GM04503 (cell line): ENCODE measurements at places on chromosomes 2 and 18.

DNA sequence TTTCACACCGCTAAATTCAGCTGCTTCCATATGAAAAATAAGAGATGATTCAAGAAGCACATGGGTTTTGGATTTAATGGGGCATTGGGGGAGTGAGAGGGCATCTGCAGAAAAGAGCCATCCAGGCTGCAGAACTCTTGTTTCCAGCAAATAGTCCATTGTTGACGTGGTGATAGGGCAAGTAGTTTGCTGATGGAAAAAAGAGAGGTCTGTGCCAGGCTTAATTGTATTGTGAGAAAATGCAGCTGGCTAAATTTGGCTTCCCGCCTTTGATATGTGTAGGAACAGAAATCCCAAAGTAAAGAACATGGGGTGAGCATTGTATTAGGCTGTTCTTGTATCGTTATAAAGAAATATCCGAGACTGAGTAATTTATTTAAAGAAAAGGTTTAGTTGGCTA lies 199.5 kb downstream of the SETBP1 start:
- no peak for DNase-seq

DNA sequence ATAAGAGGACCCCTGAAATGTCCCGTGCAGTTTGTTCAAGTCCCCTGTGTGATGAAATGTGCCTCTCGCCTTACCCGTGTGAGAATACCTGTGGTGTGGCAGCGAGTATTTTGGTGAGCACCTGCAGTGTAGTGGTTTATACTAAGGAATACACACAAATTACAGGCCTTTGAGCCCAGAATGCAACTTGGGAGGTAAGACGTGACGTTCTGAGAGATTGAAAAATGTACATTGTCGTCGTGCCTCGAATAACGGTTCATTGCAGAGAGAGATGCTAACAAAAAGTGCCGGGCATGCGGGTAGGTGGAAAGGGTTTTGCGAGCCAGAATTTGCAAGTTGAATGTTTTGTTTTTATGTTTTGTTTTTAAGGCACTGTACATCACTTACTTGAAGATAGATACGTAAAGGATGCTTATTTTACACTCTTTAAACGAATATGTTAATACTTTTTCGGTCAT lies 867 bp downstream of the RBBP8 start:
- no peak for DNase-seq

DNA sequence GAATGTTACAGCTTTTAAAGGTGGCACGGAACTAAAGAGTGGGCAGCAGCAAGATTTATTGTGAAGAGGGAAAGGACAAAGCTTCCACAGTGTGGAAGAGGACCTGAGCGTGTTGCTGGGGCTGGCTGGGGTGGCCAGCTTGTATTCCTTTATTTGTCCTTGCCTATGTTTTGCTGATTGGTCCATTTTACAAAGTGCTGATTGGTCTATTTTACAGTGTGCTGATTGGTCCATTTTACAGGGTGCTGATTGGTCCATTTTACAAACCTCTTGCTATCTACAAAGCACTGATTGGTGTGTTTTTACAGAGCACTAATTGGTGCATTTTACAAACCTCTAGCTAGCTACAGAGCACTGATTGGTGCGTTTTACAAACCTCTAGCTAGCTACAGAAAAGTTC lies 109.7 kb upstream of the DDX18 start:
- no peak for DNase-seq

DNA sequence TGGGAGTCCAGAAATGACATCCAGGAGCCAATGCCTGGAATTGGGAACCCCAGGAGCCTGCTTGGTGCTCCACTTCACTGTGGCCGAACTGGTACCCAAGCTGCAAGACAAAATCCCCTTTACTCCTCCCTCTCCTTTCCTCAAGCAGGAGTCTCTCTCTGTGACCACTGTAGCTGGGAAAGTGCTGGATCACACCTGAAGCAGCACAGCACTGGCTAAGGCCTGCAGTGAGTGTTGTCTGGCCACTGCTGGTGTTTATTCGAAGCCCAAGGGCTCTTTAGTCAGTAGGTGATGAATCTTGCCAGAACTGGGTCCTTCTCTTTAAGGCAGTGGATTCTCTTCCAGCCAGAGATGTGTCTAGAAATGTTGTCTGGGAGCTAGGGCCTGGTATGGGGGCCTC lies 26.4 kb downstream of the STPG4 start:
- no peak for DNase-seq

DNA sequence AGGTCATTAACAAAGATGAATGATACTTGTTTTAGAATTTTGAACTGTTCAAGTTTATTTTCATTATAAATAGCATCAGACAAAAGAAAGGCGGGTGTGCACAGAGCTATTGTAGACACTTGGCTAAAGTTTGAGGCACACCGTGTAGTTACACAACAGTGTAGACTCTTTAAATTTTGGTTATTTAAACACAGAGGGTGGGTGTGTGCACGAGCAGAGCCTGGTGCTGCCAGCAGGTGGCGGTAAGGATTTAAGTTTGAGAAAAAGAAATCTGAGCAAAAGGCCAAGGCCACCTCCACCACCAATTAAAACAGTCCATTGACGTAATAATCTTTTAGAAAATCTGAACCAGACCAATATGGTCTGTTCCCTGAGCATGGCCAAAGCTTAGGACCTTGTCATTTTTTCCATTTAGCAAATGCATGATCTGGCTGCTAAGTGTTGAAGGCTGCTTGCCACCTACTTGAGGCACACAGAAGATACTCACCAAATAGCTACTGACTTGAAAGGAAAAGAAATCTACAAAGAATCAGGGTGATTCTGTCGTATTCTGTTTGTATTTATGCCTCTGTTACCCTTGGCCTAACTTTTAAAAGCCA lies 14.3 kb downstream of the COPS7B start:
- DNase-seq = no peak

DNA sequence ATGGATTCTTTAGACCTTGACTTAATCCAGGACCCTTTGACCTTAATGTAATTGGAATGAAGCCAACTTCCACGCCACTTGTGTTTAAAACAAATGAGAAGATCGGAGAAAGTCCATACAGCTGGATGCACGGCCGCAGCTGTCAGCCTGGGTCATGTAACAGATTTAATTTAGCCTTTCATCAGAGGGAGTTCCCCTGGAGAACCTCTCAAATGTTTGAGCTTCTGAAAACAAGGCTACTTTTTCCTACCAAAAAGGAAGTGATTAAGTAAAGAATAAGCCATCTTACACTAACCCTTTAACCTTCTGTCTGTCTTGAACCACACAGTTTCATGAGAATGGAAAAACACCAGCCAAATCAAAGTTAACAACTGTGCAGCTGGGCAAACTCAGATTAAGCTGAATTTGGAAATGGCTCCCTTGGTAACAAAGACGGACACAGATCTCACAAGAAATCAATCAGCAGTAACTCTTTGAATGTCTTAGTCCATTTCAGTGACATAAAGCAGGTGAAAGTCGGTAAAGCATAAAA lies 103.6 kb downstream of the DOCK10 start:
- DNase-seq = no peak
